ENCODE measurements at places on chromosomes 6 and 20.

DNA sequence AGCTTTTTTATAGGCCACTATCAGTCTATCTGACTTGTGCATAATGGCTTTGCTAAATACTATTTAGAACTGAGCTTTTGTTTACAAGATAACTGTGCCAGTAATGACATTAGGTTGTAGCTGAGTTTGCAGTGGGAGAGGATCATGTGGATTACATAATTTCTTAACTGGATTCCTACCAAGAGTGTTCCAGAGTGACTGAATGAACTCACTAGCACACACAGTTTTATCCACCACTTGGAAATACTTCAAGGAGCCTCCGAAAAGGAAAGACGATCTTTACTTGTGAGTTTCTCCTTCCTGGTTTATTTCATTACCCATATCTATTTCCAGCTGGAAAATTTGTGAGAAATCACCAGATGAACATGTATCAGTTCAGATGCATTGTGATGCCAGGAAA lies 10.9 kb upstream of the SYNE1 start:
- no peak for DNase-seq

GRCh38 chr6:90790696-90791095 lies 203.8 kb upstream of the MAP3K7 start:
- DNase-seq = no peak

DNA sequence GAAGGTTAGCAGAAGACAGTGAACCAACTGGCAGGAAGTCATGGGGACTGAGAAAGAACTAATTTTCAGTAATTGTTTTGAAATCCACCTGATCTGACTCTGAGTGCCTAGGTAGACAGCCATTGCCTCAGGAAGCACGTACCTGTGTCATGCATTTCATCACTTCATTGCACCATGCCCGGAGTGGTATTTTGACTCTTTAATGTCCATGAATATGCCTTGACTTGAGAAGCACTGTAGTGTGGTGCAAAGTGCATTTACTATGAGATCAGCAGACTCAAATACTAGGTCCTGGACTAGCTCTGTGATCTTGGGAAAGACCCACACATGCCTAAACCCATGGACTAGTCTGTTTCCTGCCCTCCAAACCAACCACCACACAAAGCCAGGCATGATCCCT lies 370.9 kb upstream of the MARCKS start:
- DNase-seq = no peak

DNA sequence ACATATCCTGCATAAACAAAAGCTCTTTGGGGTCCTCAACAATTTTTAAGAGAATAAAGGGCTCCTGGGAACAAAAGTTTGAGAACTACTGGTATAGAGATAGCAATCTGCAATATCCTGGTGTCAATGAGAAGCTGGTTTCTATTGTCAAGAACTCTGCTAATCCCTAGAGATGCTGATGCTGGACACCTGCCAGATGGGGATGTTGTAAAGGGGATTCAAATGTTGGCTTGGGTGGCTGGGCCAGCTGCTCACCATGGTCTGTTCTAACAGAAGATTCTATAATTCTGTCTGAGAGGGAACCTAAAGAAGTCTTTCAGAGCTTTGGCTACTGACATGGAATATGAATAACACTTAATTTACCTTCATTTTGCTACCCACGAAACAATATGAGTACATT lies 137.8 kb downstream of the BTBD9 start:
- no peak for DNase-seq

DNA sequence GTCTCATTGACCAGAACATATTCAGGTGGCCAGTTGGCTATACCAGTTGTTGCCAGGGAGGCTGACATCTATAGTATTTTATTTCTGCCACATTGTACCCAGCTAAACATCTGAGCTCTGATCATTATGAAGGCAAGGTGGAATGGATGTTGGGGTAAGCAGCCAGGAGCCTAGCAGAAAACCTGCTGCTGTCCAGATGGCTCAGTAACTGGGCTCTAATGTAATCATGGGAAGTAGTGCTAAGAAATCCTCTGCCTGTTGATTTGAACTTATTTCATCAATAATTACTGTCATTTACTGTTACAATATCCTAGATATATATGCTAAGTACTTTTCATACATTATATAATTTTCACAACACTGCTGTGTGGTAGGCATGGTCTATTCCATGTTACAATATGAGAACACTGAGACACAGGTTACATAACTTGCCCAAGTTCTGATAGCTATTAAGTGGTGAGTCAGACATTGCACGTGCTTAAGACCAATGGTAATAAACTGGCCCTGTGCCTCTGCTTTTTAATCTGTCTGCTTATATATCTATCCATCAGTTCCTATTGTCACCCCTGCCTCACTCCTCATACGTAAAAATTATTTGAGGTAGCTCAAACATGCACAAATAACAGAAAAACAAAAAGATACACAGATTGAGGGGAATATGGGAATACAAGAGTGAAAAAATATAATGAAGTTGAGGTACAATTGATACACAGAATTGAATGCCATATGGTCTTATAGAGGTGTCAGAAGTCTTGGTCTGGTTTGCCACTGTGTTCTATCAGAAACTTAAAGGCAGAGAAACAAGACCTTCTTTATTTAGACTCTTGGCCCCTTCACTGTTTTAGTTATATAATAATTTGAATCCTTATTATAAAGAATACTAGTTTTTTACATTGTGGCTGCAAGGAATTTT lies 25.2 kb downstream of the TBPL1 start:
- no peak for DNase-seq

GRCh38 chr6:114407426-114408035 lies 64.7 kb upstream of the HS3ST5 start:
- DNase-seq = no peak

DNA sequence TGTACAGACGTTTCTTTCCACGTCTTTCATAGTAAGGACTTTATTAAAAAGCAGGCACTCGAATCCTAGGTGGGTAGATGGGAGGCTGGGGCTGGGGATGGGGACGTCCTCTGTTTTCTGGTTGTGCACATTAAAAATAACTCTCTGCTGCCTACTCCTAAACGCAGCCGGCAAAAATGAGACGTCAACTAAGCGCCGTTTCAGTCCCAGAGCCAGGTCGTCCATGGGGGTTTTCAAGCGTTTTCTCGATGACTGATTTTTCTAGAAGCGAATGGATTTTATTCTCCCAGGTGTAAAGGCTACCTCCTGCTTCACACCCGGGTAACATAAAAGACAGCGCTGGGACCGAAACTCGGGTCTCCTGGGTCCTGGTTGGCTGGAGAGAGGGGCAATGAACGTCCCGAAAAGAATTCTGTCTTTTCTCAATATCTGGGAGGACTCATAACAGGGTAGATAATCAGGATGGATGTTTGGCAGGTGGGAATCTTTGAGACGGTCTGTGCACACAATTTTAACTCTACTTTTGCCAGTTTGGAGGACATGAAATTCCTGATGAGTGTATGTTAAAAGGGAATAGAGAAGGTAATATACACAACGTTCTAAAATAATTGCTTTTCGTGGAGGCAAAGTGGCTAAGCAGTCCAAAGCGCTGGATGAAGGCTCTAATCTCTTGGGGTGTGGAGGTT lies 25.2 kb downstream of the GPX6 start:
- no peak for DNase-seq

DNA sequence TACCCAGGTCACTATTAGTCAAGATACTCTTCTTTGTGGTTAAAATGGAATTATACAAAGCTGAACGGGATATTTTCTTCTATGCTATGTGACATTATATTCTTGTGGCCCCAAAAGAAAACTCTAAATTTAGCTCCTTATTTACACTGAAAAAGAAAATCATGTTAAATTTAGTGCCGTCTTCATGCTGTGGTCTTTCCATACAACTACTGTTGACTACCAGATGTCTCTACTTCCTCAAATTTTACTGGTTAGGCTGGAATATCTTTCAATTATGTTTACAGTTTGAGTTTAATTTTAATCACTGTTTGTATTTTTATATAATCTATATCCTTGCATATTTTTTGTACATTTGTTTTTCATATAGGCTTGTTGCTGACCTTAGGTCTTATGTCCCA lies 95.6 kb upstream of the FOXO3 start:
- DNase-seq = no peak

- no peak for DNase-seq
Measured at GRCh38 chr6:118524686-118525085, 23.4 kb upstream of the PLN start.

- DNase-seq = no peak
Measured at GRCh38 chr20:23021541-23021940, 13.6 kb upstream of the SSTR4 start.

DNA sequence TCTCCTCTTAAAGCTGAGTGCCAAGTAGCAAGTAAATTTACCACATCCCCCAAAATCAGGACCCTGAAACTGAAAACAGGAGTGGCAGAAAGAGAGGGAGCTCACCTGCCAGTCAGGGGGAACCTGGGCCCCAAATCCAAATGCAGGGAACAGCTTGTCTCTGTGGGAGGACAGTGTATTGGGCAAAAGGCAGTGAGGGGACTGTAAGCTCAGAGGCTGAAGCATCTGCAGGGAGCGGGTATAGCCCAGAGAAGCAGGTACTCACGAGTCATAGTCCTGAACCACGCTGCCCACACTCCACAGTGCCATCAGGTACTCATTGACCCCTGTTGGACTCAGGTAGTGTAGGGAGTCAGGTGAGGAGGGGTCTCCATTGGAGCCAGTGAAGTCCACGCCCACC lies 15.0 kb downstream of the SPAG4 start:
- no peak for DNase-seq
